Fibroblast of upper back skin (primary cell): ENCODE measurements at places on chromosomes 11 and 22.

DNA sequence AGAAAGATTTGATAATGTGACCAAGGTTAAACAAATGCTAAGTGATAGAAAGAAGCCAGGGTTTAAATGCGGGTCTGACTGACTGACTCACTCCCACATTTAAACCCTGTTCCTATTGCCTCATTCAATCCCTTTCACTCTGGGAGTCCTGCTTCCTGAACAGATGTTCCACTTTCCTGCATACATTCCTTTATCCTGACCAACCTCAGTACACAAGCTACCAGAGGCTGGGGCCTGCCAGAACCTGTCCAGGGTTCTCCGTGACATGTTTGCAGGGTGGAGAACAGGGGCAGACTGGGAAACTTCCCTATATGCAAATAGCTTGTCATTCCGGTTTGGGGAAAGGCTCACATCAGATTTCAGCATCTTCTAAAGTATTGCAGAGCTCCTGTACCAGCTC lies 3.0 kb upstream of the ANKK1 start:
- peak; percentile 91 for DNase-seq

GRCh38 chr22:17950651-17951214 lies 73.6 kb downstream of the MICAL3 start:
- no peak for DNase-seq

DNA sequence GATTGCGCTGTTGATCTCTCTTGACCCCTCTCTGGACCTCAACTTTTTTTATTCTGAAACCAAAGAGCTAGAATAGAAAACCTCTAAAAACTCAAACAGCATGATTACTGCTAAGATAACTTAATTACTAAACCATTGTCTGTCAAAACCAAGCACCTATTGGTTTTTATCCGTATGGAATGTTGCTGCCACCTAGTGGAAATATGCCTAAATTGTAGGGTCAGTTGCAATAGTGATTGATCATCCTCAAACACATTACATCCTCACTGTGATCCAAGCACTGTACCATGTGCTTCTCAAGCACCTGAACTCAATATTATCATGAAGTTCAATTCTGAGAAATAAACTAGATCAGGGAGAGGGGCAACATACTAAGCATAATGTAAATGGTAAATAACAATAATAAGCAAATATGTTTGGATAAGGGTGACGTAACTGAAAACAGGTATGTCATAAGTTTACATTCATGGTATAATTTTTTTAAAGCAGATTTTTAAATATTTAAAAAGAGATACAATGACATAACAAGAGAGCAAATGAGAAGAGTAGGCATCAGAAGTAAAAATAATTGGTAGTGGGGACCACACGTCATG lies 3.8 kb upstream of the OR5A2 start:
- peak; percentile 36 for DNase-seq

GRCh38 chr11:35520376-35520775 lies 5.0 kb downstream of the PAMR1 start:
- DNase-seq: no peak

DNA sequence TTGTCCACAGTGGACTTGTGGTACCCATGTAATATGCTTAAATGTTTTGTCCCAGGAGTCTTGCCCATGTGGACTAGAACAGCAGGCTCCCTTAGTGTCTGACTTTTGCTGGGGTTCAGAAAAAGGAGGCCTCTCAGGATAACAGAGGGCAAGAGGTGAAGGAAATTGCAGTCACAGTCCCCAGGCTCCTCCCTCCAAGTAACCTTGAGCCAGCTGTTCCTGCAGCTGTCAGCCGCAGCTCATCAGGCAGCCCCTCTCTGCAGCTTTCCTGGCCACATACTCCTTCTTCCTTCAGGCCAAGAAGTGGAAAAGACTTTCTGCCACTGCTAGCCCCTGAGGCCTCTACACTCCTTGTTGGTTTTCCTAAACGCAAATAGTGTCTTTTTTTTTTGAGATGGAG lies 6.3 kb upstream of the MYO18B start:
- no peak for DNase-seq

DNA sequence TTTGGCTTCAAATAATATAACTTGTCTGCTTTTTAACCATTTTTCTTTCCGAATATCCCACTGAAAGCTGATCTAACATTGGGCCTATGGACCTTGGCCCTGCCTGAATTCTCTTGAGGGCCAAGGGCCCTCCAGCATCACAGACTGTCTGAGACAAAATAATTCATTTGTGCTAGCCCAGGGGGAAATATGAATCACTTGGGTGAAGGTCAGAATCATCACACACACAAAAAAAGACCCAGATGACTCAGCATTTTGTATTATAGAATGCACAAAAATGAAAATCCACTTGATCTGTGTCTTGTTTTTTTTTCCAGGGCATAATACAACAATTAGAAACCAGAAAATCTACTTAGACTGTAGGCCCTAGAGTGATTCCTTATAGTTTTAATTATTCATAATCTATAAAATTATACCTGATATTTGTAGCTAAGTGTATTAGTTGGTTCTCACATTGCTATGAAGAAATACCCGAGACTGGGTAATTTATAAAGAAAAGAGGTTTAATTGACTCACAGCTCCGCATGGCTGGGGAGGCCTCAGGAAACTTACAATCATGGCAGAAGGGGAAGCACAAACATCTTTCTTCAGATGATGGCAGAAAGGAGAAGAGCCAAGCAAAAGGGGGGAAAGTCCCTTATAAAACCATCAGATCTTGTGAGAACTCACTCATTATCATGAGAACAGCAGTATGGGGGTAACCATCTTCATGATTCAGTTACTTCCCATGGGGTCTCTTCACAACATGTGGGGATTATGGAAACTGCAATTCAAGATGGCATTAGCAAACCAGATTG lies 15.6 kb upstream of the RDX start:
- peak; percentile 79 for DNase-seq
